NCI-H1694 (cell line): ENCODE measurements at places on chromosomes 6 and 20.

DNA sequence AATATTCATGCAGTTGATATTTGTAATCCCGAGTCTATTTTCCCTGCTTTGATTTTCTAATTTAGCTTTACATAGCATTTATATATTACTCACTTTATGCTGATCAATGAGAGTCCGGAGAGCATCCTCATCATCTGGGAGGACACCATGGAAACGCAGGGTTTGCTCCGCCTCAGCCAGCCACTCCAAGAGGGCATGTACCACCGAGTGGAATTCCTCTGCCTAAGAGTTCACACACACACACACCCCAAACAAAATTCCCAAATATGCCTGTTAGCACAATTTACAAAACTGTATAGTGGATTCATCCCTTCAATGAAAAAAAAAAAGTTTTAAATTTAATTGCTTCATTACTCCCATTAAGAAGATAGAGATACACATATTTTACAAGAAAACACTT lies 160.7 kb downstream of the DST start:
- DNase-seq = no peak

- DNase-seq = no peak
Observed at GRCh38 chr20:44211177-44212039, 837 bp upstream of the OSER1 start.

DNA sequence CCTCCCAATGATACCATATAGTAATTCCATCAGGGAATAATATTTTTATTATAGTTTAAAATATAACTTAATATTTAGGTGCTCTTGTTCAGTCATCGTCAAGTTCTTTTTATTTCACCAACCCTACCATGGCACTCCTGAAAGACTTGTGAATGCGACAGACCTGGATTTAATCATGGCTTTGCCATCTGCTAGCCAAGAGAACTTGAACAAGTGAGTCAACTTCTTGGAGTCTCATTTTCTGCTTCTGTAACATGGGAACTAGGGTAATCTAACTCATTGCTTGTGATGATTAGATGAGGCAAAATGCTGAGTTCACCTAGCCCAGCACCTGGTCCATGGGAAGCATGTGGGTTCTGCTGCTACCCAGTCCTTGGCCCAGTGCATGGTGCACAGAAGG lies 62.9 kb downstream of the ESR1 start:
- no peak for DNase-seq

- no peak for DNase-seq
Observed at GRCh38 chr6:150327117-150327774, 41.6 kb upstream of the IYD start.

GRCh38 chr6:153131037-153131981 lies at the start of gene RGS17:
Gene RGS17 (minus strand): TSS chr6:153131282. CDS start chr6:153044018, 87,264 bp downstream.
- peak; percentile 46 for DNase-seq

- no peak for DNase-seq
Observed at GRCh38 chr6:11196511-11197174, 35.8 kb downstream of the NEDD9 start.
